ENCODE measurements at places on chromosomes 16 and 17.

DNA sequence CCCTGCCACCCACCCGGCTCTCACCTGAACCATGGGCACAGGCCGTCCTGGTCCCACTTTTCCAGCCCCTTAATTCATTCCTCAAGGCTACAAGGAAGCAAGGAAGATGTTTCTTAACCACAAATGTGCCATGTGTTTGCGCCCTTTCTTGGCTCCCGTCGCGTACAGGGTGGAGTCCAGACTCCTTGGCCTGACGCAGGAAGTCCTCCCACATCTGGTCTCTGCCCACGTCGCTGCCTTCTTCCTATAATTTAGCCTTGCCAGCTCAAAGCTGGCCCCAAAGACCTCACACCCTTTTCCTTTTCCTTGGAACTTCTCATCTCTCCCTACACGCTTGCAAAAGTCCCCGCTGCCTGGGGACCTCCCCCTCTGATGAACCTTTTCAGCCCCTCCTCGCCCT is 38.8 kb upstream of the BHLHA9 start:
- no peak for DNase-seq

- DNase-seq, result no peak
Measured at GRCh38 chr16:85190572-85190971, 78.3 kb upstream of the CIBAR2 start.

DNA sequence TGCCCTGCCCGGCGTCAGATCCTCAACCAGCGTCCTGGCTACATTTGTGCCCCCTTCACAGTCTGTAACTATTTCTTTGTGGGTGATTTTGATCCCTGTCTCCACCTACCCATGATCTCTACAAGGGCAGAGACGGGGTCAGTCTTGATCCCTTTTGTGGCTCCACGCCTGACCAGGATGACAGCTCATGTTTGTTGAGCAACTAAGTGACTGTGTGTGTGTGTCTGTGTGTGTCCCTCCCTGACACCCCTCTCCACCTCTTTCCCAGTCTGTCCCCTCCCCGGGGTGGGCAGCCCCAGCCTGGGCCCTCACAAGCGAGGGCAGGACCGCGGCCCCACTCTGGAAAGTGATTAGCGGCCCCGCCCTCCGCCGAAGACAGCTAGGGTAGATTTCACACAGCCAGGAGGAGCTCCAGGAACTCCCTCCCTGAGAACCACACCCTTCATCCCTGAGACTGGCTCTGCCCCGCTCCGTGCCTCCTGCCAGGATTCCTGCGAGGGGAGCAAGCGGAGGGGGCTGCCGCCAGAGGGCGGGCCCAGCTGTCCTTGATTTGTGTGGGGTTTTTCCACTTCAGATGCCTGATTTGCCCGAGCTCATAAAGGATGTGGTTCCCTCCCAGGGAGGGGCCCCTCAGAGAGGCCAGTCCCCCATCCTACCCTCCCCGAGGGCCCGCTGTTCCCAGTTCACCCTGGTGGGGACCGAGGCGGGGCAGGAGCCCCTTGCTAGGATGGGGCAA is 5.3 kb upstream of the HS3ST6 start:
- no peak for DNase-seq

DNA sequence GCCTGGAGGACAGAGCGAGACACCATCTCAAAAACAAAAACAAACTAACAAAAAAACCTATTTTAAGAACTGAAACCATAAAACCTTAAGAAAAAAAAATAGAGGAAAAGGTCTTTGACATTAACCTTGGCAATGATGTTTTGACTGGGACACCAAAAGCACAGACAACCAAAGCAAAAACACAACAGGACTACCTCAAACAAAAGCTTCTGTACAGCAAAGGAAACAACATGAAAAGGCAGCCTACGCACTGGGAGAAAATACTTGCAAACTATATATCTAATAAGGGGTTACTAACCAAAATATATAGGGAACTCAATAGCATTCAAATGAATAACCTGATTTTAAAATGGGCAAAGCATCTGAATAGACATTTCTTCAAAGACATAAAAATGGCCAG is 32.3 kb downstream of the CDR2 start:
- DNase-seq, result no peak

- no peak for DNase-seq
Measured at GRCh38 chr16:88078111-88078775, 127.0 kb downstream of the BANP start.

- no peak for DNase-seq
Measured at GRCh38 chr17:77391668-77392375, 251.1 kb downstream of the SEC14L1 start.

GRCh38 chr17:38897176-38897575 is 27.3 kb downstream of the LASP1 start:
- no peak for DNase-seq

DNA sequence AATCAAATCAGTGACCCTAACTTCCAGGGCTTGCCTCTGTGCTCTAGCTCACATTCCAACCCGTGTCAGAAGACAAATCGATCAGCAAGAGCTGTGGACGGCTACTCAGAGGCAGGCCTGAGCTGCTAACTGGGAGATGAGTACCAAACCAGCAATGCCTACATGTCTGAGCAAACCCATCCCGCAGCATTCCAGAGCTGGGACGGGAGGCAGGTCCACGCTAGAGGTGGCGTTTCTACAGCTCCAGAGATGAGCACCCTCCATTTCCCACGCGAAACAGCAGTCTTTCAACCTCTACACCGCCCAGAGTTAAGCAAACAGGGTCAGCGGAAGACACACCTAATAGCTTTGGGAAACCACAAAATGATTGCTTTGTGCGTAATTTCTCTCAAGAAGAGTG is 6.5 kb downstream of the NXN start:
- DNase-seq, result no peak

GRCh38 chr16:17804857-17805256 is 334.1 kb upstream of the XYLT1 start:
- no peak for DNase-seq

GRCh38 chr17:45101883-45102811 is 30.2 kb downstream of the PLCD3 start:
- no peak for DNase-seq

DNA sequence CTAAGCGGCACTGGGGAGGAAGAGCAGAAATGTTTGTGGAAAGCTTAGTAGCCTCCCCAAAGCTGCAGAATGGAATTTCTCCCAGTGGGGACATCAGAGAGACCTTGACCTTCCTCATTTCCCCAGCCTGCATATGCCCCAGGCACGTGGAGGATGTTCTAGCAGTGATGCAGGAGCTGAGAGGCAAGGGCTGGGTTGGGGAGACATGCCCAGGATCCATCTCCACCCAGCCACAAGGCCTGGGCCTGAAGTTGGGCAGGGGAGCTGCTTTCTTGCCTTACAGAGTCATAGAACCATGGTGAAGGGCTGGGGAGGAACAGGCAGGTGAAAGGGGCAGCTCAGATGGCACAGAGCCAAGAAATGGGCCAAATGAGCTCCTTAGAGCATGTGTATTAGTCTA is 104.0 kb downstream of the TMEM132E start:
- no peak for DNase-seq

DNA sequence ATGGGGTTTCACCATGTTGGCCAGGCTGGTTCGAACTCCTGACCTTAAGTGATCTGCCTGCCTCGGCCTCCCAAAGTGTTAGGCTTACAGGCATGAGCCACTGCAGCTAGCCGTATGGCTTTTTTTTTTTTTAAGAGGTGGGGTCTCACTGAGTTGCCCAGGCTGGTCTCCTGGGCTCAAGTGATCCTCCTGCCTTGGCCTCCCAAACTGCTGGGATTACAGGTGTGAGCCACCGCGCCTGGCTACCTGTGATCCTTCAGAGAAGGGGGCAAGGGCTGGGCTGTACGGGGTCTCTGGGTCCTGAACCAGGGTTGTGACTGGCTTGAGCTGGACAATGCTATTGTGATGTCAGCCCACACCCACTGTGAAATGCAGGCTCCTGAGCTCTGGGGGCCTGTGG is at the start of gene RNF151:
Gene RNF151 (plus strand): TSS at position 397 of the 400 bp plus-strand sequence. CDS start 26 bp downstream, outside the sequence.
- no peak for DNase-seq

GRCh38 chr17:17877529-17878358 is 41.0 kb upstream of the SREBF1 start:
- peak; percentile 71 for DNase-seq

DNA sequence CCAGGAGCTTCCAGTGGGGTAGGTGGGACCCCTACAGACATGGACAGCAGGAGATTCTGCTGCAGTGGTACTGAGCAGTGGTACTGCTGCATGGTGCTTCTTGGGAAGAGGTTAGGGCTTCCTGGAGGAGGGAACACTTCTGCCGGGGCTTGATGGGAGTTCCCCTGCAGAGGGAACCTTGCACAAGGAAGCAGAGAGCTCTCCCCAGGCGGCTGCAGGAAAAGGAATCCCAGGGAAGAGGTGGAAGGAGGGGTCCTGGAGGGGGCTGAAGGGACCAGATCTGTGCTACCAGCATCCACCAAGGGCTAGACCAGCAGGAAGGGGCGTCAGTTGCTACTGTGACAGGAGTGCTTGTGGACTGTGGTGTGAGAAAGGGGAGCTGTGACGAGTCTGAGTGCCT is 10.6 kb downstream of the RIPOR1 start:
- no peak for DNase-seq

DNA sequence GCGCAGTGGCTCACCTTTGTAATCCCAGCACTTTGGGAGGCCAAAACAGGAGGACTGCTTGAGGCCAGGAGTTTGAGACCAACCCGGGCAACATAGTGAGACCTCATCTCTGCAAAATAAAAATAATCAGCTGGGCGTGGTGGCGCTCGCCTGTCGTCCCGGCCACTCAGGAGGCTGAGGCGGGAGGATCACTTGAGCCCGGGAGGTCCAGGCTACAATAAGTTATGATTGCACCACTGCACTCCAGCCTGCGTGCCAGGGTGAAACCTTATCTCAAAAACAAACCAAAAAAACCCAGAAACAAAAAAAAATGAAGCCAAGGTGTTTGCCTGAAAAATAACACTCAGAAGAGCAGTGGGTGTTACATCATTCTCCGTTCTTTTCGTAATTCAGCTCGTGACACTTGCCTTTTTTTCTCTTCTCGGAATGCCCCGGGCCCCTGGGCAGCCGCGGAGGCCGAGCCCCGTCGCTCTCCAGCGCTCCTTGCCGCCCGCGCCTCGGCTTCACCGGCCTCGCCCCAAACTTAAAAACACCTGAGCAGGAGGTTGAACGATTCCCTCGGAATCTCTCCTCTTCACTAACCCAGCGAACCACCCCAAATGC is 17.0 kb downstream of the PRCD start:
- no peak for DNase-seq

- no peak for DNase-seq
Measured at GRCh38 chr16:68005786-68006286, 6.6 kb upstream of the DPEP2 start.
